ENCODE measurements at places on chromosomes 1 and 21.

- no peak for DNase-seq
These were observed 55.4 kb downstream of the HSF2BP start for GRCh38 chr21:43603641-43604504.

- no peak for DNase-seq
These were observed 10.7 kb upstream of the ZP4 start for GRCh38 chr1:237901299-237901934.

GRCh38 chr1:55773211-55773940 lies 558.2 kb upstream of the USP24 start:
- DNase-seq = no peak

GRCh38 chr1:200247518-200247917 lies 162.3 kb downstream of the ZNF281 start:
- no peak for DNase-seq
